ENCODE measurements at places on chromosomes 4 and X.

GRCh38 chrX:96971812-96972211 is 88.1 kb downstream of the RPA4 start:
- no peak for DNase-seq

DNA sequence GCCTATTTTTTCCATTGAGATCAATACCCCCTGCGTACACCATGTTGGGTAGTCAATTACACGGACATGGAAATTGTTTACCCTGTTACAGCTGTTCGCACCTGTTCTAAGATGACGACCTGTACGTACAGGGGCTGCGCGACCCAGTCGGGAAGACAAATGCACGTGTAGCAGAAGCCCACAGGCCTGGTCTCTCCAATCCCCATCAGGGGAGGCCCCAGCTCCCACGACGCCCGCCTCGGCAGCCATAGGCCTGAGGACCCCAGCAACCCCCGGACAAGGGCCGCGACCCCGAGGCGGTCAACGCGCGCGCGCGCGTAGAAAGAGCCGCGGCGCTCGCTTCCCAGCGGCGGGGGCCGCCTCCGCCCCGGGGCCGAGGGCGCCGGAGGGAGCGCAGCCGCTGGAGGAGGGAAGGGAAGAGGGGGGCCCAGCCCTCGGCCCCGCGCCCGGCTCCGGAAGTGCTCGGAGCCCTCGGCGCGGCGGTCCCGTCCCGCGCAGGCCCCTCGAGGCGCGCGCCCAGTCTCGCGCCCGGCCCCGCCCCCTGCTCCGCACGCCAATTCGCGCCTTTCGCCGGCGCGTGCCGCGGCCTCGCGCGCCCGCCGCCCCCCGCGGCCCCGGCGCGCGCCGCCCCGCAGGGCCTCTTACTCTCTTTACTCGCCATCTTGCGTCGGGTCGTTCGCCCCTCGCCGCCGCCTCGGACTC is 618 bp downstream of the RBBP7 start:
- no peak for DNase-seq

- no peak for DNase-seq
Measured at GRCh38 chr4:186551849-186552248, 3.5 kb downstream of the MTNR1A start.

GRCh38 chr4:89511776-89512175 is 204.2 kb upstream of the GPRIN3 start:
- DNase-seq = no peak

DNA sequence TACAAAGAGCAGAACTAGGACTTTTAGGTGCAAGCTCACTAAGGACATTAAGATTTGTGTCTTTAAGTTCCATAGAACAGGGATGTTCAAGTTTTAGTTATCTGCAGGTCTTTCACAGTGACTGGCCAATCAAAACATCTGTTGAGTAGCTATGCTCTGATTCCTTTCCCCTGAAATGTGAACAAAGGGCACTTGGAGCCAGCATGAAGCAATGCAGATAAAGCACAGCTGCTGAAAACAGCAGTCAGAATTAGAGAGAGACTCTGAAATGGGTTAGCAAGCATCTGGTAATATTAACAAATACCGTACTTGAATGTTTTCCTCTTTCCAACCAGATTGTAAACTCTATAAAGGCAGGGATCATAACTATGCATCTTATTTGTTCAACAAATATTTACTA is 276.9 kb downstream of the RAB28 start:
- no peak for DNase-seq

- DNase-seq = no peak
Measured at GRCh38 chrX:104351173-104351769, 96.5 kb upstream of the ESX1 start.

DNA sequence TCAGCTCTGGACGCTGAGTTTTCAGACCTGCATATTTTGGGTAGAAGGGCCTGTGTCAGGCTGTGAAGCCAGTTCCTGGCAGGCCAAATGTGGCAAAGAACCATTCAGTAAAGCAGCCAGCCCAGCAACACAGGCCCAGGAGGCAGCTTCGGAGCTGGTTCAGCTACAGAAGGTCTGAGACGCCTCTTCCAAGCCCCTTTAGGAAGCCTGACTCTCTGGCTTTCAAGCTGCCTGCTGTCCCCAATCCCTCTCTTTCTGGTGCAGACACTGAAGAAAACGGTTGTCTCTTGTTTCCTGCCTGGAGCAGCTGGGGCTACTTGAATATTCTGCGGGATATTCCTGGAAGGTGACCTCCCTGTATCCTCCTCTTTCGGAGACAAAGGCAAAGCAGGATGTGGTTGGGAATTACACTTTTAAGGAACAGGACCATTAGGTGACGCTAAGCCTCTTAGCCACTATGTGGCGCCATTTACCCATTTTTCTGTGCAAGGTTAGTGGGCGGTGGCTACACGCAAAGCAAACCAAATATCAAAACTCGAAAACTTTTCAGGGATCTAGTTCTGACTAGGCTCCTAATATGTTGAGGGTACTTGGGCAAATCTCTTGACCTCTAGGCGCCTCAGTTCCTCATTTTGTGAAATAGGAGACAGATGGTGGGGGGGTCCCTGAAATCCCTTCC is 47.2 kb upstream of the LAS1L start:
- no peak for DNase-seq

DNA sequence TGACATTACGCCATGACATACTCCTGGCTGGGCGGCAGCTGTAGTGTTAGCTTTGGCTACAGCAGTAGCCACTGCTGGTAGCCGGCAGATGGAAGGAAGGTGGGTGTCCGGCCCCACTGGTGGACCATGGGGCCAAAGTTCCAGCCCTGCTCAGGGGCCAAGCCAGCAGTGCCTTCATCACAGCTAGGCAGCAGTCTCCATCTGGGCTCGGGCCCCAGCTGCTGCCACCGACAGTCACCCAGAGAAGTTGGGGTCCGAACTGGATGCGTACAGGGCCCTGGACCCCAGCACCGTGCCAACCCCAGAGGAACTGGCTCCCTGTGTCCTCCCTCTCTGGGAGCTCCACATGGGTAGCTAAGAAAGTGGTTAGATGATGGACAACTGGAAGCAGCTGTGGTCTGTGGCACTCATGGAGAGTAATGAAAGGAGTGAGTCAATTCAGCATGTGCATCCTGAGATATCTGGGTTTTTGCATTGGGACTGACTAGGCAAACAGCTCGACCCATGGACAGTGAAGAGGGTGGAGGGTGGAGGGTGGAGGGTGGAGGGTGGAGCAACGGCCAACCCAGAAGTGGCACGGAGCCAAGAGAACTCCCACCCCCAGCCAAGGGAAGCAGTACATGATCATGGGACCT is 366.6 kb upstream of the GRIA3 start:
- no peak for DNase-seq

GRCh38 chr4:124454772-124455270 is 257.7 kb downstream of the ANKRD50 start:
- DNase-seq = no peak

DNA sequence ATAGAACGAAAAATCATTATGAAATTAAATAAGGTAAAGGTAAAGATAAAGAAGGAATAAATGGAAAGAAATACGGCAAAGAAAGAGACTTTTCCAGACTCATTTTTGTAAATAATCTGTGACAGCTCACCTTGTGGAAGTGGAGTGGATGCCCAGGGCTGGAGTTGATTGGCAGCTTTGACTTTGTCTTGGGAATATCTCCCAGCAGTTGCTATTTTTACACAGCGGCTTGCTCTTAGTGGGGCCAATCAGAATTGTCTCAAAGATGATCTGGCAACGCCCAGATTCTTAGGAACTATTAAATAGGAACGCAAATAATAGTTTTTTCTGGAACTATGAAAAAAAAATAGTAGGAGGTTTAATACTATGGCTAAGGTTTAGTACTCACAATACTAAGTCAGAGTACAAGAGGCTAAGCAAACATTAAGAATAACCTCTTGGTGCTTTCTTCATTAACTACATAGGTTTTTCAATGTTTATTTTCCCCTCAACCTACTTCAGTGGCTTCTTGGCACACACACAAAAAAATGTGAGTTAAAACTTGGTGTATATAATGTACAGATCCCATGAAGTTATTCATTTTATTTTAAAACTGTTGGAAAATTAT is 132.7 kb downstream of the TRAM1L1 start:
- DNase-seq = no peak

- DNase-seq = no peak
Measured at GRCh38 chr4:150002561-150002960, 75.7 kb upstream of the DCLK2 start.

DNA sequence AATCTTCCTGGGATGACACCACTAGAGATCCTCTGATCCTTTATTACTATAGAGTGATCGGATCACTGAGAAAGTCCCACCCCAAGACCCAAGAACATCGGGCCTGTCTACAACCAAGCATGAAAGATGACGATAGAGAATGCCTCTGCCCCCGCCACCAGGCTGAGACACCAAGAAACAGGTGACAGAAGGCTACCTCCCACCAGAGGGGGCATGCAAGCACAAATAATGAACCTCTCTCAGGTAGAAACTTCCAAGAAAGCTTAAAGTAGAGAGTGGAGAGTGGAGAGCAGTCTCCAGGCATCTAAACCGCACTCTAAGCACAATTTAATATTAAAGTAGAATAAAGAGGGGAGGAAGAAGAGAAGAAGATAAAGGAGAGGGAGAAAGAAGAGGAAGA is 402.6 kb downstream of the INPP4B start:
- no peak for DNase-seq

DNA sequence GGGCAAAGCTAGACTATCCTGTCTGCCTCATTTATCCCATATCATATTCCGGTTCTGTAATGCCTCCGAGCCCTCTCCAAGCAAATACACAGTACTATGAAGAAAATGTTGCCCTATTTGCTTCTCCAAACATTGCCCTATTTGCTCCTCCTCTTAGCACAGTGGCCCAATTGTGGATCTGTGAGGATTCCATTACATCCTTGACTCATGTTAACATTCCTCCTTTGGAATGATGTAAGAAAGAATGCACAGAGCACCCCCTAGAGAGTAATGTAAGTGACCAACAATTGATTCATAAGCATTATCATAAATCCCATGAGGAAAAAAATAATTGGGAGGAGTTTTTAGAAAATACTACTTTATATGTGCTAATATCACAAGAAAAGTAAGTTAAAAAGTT is 11.3 kb upstream of the BTC start:
- DNase-seq = no peak

DNA sequence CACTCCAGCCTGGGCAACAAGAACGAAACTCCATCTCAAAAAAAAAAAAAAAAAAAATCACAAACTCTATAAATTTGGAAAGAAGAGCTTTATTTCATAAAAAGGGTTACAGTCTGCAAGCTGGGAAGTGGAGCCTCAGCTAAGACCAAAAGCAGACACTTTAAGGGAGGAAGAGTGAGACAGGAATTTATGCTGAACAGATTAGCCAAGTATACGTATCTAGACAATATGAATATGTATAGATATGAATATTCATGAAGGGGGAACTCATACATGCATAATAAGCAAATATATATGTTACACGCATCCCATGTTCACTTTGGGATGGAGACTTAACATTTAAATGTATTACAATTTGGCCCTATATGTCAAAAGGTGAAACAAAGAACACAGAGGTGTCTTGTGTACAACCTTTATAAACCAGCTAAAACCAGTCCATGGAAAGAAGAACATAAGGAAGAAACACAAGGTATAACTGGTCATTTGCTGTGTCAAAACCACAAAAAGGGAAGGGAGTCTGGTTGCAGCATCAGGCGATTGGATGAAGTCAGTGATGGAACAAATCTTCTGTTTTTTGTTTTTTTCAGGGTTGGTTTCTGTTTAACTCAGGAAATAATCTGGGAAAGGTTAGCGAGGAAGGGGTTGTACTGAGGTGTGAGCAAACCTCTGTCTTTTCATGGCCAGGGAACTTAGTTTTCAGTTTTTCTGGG is 130.0 kb upstream of the MAOA start:
- no peak for DNase-seq

DNA sequence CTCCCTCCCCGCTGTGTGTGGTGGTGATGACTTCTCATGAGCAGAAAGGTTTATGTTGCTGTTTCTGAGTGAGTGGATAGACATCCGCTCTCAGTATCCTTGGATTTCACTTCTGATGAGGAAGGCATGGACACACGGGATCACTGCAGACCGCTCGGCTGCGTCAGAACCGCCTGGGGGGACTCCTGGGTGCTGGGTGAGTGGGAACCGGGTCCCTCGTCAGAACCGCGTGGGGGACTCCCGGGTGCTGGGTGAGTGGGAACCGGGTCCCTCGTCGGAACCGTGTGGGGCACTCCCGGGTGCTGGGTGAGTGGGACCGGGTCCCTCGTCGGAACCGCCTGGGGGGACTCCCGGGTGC is 9.0 kb downstream of the CTBP1 start:
- DNase-seq = no peak

- DNase-seq = peak; percentile 26
Measured at GRCh38 chrX:46796574-46797191, 37.8 kb upstream of the SLC9A7 start.

- no peak for DNase-seq
Measured at GRCh38 chr4:68271851-68272357, 26.4 kb upstream of the TMPRSS11B start.

DNA sequence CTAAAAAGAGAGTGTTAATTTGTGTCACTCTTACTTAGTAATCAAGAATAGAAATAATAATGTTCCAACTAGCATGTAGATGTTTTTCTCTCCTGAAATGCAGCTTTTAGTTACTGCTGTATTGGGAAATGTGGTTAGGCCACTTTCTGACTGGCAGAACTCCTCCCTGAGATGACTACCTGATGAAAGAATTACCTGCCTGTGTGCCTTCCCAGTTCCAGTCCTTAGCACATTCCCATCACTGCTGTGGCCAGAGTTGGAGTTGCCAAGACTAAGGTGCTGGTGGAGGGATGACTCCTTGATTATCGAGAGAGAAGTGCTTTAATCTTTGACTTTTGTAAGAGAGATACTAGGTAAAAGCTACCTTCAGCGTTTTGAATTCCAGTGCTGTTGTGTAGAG is 9.5 kb downstream of the GAB1 start:
- DNase-seq = no peak

GRCh38 chr4:139184129-139184528 is 7.1 kb upstream of the ELF2 start:
- no peak for DNase-seq

DNA sequence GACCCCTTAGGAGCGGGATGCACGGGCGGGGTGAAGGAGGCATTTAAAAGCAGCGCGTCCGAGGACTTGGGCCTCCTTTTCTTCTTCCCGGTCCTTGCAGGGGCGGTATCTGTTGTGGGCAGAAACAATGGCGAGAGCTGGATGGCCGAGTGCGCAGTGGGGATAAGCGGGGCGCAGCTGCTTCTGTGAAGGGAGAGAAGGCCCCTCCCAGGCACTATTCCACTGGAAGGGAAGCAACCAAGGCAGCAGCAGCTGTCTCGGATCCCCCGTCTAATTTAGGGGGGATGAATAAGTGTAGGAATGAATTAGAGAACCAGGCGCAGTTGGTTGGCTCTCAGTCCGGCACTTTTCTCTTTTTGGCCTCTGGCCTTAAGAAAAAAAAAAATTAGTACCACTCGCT is 995 bp downstream of the SMARCA5 start:
- no peak for DNase-seq

Measured in activated T-helper 1 cell treated with anti-CD3 and anti-CD28 coated beads, Interleukin-2, amount 50 U/mL, for 16 hours (primary cell).